Urothelium cell line (cell line): ENCODE measurements at places on chromosomes 3 and 15.

GRCh38 chr3:45986303-45986982, 9.2 kb downstream of the FYCO1 start:
- peak; percentile 51 for DNase-seq

DNA sequence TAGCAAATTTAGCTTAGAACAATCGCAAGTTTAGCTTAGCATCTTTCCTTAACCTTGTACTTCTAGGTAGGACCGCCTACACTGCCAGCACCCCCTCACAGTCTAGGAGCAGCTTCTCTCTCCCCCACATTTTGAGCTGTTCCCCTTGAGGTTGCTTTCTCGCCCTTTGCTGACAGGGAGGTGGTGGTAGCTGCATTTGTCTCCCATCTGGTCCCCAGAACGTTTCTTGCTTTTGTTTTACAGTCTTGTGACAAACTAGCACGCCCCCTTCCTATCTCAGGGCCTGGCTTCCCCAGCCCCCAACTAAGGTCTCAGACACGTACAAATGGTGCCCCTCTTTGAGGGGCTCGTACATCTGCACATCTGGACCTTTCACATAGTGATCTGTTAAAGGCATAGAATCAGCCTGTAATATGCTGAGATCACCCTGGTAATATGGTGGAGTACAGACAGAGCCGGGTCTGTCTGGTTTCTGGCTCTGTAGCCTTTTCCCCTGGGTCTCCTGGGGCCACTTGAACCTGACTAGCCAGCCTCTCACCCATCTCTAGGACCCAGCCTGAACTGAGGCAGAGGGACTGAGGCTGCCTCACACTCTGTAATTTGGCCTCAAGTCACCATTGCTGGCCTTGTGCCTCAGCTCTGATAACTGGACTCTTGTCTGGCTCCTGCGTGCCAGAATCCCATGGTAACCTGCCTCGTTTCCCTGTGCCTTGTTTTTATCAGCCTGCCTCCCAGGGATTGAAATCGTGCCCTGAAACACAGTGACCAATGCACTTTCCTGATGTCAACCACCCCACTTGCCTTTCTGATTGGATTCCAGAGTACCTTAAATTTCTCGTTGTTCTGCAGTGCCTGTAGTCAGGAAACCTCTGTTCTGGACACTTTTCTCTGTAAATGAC, 27.7 kb downstream of the CRTC3 start:
- no peak for DNase-seq

DNA sequence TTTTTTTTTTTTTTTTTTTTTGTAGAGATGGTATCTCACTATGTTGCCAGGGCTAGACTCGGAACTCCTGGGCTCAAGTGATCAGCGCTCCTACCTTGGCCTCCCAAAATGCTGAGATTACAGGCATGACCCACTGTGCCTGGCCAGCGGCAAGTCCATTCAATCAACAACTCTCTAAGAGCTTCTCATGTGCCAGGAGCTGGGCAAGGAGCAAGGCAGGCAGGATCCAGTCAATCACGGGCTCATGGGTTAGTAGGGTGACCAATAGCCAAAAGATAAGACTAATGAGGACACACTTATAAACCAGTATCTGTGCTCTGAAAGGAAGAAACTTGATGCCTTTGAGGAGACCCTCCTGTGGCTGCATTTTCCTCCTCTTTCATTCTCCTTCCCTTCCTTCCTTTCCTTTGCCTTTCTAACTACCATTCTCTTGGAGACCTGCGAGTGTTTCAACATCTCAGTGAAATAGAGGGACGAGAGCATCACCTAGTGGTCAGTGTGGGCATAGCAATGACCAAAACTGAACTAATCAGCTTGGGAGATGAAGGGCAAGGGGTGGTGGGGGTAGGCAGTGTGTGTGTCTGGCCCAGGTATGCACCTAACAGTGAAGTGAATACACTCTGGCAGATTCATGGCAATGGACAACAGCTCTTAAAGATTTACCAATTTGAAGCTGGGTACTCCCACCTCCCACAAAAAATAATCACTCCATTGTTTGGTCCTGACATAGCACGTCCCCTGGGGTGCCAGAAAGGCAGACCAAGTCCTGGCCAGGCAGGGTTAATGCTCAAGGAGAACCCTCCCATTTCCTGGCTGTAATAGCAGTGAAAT, 6.3 kb downstream of the RPP25 start:
- DNase-seq = peak; percentile 60

- no peak for DNase-seq
Observed at GRCh38 chr3:186492385-186492984, 51.7 kb downstream of the CRYGS start.

DNA sequence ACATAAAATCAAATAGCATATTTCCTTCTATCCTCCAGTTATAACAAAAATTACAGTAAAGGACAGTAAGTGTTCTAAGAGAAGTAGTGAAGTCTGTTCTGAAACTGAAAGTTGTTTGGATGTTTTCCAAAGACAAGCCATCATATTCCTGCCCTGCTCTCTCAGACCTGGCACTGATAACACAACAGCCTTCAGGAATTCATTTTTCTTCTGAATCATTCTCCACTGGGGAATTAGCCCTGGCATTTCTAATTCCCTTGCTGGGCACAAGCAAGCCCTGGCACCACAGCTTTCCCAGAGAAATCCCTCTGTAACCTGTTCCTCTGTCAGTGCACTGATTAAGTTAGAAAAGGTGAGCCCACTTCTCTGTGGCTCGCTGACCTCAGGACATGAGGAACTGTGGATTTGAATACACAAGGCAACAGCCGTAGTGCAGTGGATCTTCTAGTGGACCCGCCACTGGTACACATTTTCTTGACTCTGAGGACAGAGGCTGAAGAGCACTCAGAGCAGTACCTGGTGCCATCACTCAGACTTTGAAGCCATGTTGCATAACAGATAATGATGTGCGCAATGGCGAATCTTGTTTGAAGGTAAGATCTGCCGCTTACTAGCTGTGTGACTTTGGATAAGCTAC, 61.6 kb downstream of the WWTR1 start:
- no peak for DNase-seq

DNA sequence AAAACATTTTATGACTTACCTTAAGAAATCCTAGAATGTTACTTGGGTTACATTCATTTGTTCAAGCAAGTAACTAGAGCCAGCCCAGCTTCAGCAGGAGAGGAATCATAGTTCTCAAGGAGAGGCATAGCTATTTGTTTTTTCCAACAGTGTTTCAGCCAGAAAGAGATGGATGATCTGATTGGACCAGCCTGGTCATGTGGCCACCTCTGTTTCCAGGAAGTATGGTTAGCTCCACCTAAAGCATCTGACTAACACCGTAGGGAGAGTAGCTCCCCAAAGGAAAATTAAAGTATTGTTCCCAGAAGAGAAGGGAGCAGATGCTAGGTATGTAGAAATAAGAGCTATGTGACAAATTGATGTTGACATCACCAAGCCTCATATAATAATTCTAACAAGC, 417.1 kb downstream of the TAFA4 start:
- no peak for DNase-seq

GRCh38 chr3:129552287-129553050, 9.5 kb downstream of the H1-8 start:
- DNase-seq = no peak

DNA sequence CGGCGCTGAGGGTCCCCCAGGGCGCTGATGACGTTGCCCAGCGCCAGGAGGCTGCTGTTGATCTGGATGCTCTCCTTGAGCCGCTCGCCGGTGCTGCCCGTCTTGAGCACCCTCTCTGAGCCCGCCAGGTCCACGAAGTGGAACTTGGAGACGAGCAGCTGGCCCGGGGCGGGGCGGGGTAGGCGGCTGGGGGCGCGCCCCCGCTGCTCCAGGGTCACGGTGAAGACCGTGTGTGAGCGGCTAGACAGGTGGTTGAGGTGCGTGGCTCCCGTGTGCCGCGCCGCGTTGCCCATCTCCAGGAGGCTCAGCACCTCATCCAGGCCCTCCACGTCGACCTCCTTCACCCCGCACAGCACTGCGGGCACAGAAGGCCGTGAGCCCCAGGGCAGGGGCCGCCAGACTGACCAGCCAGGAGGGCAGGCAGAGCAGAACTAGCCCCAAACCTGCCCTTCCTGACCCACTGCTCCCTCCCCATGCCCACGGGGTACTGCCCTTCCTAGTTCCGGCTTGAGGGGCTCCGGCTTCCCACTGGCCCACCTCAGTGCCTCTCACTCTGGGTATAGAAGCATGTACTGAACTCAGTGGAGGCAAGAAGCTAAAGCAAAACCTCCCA, 6.1 kb downstream of the KIF7 start:
- DNase-seq = no peak

DNA sequence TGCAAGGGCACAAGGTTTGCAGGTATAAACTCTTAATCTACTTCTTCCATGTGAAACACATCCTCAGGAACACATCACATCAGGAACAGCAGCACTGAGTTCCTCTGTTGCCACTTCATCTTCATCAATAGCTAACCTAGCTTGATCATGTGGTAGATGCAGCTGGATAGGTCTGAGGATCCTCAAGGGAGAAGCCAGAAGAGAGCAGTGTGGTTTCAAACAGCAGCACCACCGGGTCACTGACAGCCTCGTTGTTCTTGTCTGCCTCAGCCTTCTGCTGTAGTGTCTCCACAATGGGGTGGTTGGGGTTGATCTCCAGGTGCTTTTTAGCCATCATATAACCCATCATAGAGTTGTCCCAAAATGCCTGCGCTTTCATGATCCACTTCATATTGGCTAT, 58.8 kb downstream of the ADAM10 start:
- no peak for DNase-seq

DNA sequence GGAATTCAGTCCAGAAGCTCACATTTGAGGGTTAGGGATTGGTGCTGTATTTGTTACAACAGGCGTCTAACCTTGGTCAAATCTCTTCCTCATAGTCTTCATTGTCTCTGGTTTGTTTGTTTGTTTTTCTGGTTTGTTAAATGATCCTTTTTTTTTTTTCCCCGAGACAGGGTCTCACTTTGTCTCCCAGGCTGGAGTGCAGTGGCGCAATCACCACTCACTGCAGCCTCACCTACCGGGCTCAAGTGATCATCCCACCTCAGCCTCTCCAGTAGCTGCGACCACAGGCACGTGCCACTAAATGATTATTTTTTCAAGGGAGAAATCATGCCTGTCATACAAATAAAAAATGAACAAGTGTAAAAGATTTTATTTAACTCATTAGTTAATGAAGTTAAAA, 14.3 kb upstream of the ADPGK start:
- DNase-seq = no peak

DNA sequence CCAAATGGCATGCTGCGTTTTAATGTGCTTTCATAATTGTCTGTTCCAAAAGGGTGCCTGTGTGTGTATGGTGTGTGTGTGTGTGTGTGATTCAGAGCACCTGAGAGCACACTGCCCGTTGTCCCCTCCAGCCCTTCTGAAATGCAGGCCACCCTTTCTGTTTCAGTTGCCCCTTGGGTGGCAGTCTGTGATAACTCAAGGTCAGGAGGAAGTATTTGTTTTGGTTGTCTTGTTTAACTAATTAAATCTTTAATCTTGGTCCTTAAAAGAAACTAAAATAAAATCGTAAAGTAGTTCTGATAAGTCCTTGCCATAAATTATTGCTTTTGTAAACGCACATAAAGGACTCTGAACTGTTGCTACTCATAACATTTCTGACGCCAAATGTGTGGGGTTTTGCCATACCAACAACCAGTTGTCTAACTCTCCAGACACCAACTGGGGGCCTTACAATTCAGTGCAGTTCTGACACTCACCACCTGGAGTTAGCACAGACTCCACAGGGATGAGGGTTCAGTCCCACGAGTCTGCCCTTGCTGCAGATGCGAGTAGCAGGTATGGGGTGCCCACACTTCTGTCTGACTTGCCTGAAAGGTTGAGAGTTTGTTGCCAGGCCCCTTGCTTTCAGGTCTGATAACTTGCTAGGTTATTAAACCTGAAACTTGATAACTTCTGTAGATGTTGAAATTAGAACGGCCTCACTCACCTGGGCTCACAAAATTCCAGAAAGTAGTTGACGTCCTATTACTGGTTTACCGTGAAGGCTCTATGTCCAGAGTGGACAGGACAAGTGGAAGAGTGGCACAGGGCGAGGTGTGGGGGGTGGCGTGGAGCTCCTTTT, 157.3 kb downstream of the IGF1R start:
- DNase-seq = no peak

GRCh38 chr15:41568350-41569017, 9.5 kb downstream of the TYRO3 start:
- DNase-seq = peak; percentile 46

- no peak for DNase-seq
Observed at GRCh38 chr3:173586166-173586565, 188.6 kb downstream of the NLGN1 start.

DNA sequence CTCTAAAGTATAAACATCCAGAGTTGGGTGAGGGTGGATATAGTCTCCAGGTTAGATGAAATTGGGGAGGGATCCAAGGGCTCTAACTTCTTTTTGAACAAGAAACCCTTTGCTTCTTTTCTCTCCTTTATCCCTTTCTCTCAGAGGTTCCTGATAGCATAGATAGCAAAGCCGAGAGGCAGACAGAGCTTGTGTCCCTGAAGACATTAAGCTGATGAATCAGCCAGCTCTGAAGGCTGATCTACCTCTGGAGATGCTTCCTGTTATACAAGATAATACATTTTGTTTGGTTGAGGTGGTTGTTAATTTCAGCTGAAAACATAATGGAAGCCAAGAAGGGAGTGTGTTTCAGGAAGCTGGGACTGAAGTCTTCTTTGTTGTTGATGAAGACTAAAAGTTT, 193.2 kb downstream of the PDCD6IP start:
- no peak for DNase-seq

DNA sequence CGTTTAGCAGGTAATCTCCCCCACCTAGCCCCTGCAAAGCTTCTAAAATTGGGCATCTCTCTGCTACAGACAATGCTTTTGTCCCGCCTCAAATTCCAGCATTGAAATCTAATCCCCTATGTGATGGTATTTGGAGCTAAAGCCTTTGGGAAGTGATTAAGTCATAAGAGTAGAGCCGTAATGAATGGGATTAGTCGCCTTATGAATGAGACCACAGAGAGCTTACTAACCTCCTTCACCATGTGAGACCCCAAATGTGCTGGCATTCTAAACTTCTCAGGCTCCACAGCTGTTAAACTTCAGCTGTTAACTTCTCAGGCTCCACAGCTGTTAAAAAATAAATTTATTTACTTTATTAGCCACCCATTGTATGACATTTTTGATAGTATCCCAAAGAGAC, 374.2 kb upstream of the BCHE start:
- no peak for DNase-seq

- DNase-seq = no peak
Observed at GRCh38 chr3:171763392-171763791, 46.9 kb downstream of the PLD1 start.

GRCh38 chr15:74044267-74045110, 37.9 kb downstream of the GOLGA6A start:
- DNase-seq = no peak

DNA sequence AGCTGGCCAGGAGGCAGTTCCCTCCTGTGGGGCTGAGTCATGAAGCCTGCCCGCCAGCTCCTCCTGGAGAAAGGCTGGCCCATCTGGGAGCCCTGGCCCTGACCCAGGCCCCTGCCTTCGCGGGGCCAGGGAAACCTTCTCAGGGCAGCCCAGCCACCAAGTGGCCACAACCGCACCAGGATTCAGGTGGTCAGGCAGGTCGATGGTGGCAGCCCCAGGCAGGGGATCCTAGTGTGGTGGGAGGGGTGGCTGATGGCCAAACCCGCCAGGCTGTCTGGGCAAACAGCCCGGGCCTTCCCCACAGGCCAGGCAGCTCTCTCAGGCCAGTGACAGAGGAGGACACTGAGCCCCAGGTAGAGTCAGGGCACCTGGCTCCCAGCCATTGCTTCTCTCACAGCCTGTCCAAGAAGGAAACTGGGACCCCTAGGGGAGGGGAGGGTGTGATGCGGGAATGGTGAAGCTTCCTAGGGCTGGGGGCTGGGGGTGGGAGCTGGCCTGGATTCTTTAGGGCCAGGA, 1.2 kb downstream of the TWF2 start:
- peak; percentile 92 for DNase-seq

GRCh38 chr3:69746119-69746518, 6.9 kb downstream of the MITF start:
- DNase-seq = no peak

GRCh38 chr3:46312991-46313390, 40.9 kb upstream of the CCR2 start:
- DNase-seq = no peak
